NCI-H446 (cell line): ENCODE measurements at places on chromosomes 7 and 10.

DNA sequence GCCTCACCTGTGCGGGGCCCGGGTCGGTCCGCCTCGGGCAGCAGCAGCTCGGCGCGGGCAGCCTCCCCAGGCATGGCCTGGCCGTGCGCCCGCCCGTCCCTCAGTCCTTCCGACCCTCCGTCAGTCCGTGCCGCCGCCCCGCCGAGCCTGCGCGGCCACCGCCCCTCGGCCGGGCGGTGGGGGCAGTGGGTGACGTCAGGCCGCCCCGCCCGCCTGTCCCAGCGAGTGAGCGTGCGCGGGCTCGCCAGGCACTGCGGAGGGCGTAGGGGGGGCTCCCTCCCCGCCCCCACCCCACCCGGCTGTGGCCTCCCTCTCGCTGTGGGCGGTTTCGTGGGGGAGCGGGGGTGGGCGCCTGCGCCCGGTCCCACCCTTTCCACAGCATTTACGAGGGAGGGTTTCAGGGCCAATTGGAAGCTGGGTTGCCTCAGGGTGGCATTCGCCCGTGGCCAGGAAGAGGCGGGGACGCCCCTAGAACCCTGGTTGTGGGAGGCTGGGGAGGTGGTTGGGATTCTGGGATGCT lies at the start of gene NACAD:
Gene NACAD, minus strand, starts transcription at position 149 of the 520 bp plus-strand sequence. Its CDS starts 75 bp downstream, at position 74.
- no peak for DNase-seq

- DNase-seq = no peak
These were observed 122.5 kb downstream of the CCNY start for GRCh38 chr10:35458500-35459448.

DNA sequence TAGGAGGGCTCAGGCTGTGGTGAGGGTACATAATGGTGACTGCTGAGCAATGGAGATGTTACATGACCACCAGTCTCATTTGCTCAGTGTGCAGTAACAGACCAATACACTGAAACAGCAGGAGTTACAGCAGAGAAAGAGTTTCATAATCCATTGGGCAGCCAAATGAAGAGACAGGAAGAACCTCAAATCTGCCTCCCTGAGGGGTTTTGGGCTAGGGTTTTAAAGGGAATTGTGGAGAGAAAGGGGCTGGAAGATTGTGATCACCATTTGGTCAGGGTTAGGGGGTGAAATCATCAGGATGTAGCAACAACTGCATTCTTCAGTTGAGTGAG lies 838.3 kb downstream of the GRID1 start:
- DNase-seq = no peak

DNA sequence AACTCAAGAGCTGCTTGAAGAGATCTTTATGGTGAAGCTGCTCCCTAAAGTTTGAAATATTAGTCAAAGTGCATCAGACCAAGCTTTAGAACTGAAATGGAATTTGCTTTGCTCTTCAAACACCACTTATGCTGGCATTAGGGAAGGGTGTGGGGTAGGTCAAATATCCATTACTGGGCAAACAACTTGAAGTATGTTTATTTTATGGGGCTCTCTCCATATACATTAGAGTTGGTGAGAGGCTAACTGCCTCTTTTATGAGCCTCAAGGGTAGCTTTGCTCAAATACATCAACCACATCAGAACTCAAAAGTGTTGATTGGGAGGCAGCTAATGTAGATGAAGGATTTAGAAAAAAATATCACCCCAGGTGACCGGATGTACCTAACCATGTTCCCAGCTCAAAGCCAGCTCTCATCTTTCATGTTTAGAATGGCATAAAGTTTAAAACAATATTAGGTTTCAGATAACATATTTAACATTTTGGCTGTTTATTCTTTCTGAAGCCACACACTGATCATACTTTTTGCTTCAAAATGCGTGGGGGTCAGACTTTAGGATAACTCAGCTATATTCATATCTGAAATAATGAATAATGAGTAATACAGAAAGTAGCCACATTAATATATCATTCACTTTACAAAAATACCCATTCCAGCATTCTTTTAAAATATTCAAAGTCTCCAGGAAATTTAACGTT lies 318.6 kb downstream of the PTEN start:
- no peak for DNase-seq

- DNase-seq = no peak
These were observed 285.0 kb downstream of the PRPF18 start for GRCh38 chr10:13871776-13872175.

- DNase-seq = no peak
These were observed 15.8 kb downstream of the MMS19 start for GRCh38 chr10:97482381-97482780.

GRCh38 chr7:158613481-158613880 lies 25.9 kb upstream of the PTPRN2 start:
- no peak for DNase-seq

DNA sequence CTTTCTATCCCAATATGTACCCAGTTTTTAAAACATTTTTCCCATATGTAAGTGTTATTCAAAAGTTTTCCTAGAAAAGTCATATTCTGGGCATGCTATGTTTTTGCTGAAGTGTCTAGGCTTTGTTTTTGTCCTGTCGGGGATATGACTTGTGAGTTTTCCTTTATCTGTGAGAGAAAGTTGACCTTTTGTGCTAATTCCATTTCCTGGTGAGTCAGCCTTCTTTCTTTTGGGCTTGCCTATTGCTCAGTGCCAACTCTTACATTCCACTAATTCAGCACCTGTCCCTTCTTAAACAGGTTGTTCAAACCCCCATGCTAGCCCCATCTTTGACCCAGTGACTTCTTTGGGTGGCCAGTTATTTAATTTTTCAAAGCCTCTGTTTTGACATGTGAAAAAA lies 146.2 kb downstream of the AHR start:
- no peak for DNase-seq

DNA sequence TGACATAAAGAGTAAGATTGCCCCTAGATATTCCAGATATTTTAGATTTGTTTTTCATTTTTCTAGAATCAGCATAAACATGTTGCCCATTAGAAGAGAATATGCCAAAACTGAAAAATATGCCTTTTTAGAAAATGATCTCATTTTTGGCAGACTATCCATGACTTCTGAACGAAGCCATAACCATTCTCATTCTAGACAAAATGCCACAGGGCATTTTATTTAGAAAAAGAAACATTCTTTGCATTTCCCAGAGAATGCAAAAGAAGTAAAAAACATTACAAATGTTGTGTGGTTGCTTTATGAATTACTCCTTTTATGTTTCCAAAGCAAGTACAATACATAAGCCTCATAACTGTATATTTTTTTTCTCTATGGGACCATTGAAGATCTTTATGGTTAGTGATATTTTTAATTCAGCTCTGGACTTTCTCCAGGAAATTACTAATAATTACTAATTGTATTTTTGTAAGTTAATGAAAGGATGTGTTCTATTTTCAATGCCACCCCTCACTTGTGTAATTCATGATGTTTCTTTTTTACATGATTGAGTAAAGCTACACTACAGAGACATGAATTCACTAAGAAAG lies 109.6 kb upstream of the SEM1 start:
- DNase-seq = no peak

DNA sequence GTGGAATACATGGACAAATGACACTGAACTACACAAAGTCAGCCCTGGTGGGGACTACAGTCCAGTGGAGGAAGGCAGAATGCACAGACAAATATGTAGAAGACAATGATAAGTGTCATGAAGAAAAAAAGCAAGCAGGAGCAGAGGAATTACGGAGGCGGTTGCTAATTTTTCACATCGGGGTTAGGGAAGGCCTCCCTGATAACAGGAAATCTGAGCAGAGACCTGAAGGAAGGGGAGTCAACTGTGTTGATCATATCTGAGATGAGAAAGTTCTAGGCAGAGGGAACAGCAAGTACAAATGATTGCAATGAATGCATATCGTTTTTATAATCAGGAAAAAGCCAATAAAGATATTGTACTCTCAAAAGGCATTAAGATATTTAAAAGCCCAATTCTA lies 14.0 kb downstream of the KIAA1549 start:
- no peak for DNase-seq

DNA sequence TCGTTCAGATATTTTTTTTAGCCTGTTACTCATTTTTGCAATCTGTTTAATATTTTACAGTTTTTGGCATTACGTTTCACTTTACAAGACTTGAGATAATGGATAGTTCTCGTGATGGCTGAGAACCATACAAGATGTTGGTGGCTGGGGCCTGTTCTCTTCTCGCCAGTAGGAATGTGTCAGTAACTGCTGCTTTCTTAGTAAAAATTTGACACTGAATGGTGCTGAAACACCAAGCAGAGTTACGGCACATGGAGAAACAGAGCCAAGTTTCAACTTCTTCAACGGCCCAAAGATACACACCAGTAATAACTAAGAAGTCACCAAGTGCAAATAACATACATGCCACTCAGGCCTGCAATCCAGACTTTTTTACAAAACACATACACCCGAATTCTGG lies 130.4 kb downstream of the NRP1 start:
- no peak for DNase-seq

DNA sequence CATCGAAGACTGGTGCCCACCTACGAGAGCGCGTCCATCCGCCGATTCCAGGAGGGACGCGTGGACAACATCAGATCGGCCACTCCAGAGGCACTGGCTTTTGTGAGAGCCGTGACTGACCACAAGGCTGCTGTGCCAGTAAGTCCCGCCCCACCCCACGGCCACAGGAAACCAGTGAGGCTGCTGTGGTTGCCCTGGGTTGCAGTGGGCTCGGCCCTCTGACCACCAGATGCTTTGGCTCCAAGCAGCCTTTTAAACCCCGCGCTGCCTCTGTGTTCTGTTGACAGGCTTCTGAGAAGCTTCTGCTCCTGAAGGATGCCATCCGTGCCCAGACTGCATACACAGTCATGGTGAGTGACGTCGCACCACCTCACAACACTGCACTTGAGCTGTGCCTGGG lies 24.4 kb upstream of the C10orf53 start:
- no peak for DNase-seq

DNA sequence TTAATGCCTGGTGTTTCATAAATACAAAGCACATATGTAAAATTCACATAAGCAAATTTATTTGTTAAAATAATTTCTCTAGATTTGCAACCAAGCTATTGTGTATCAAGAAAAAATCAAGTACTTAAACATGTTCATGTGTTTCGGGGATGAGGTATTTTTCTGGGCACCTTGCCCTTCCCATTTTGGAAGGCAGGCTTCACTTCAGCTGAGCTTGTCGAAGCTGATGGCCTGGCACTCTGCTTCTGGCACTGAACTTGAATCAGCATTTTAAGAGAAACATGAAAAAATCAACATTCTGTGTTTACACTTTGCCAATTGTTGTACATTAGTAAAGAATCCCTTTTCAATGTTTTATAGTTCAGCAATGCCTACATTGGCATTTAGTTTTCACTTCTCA lies 179.1 kb upstream of the STEAP4 start:
- DNase-seq = peak; percentile 47

- DNase-seq = no peak
These were observed 609.7 kb downstream of the TNS3 start for GRCh38 chr7:46972205-46972604.

DNA sequence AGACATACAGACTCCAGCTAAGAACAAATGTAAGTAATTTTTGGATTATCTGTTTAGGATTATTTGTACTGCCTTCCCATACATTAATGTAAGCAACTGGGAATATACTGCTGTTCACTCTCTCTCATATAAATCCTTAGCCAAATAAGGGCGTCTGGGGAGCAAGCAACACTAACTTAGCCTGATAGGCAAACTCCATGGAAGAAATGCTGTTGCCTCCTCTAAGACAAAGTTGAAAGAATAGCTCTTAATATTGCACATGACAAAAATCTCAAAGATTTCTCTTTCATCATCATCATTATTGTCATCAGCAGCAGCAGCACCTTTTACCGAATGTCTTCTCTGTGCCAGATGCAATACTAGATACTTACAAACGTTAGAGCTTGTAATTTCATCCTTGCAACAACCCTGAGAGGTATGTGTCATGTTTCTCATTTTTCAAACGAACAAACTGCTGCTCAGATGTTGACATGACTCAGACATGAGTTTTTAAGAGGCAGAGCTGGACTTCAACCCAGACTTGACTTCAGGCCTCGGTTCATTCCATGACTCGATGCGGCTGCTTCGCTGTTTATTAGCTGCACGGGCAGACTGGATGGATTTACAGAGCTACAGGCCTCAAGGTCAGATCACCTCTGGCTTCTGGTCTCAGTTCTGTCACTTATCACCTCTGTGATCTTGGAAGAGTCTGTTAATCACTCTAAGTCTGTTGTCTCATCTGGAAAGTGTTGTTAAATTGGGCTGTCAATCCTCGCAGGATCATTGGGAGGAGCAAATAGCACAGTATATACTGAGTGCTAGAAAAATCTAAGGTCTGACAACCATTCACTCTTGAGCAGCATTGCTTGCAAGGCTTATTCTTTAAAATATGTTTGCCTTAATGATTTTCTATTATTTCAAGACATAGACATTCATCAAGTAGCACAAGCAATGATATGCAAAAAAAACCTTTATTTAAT lies 126.3 kb upstream of the CELF2 start:
- no peak for DNase-seq

DNA sequence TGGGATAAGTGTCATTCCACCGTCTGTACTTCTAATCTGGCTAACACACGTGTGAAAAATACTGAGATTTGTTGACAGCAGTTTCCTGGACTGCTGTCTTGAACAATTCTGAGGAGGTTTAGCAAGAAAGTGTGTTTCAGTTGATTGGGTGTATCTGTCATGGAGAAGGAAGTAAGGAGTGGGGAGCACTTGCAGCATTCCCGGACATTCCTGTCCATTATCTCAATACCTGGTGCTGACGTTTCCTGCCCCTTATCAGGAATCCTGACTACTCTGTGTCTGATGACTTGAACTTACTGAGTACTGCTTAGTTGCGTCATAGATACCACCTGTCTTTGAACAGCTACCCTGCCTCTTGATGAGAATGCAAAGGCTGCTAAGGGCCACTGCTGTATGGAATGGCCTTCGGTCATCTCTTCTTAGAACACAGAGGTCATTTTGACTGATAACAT lies 72.0 kb upstream of the VKORC1L1 start:
- DNase-seq = no peak

DNA sequence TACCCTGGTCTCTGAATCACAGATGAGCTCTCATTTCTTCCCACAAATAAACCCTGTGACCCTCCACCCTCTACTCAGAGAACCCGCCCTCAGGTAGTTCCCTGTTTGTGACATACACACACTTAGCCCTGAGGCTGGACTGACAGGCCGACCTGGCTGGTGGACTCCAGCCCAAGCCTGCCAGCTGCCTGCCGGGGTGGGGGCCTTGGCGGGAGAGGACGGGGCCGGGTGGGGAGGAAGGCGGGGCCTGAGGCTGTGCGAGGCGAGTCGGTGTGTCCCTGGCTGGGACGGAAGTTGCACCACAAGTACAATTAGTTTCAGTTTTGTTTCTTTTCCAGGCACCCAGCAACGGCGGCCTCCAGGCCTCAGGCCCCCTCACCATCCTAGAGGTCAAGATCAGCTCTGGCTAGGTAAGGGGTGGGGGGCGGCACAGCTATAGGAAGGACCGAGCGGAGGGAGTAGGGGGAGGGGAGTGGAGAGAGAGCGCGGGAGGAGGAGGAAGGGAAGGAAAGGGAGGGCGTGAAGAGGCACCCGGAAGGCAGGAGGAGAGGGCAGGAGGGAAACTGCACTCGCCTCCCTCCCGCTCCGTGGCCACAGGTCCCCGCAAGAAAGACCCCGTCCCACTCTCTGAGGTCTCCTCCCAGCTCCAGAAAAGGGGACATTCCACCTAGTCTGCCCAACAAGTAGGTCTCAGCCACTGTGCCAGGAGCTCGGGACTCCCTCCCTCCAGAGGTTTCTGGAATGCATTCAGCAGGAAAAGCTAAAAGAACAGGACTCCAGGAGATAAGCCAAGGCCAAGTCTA lies at the start of gene TRIM56:
Gene TRIM56, plus strand, starts transcription at position 320 of the 803 bp plus-strand sequence. CDS start 1,832 bp downstream, outside the sequence.
- DNase-seq = no peak
